ENCODE measurements at places on chromosomes 13 and 19.
A peak's percentile ranks its signal among the peaks of the same experiment; 100 is the strongest.

DNA sequence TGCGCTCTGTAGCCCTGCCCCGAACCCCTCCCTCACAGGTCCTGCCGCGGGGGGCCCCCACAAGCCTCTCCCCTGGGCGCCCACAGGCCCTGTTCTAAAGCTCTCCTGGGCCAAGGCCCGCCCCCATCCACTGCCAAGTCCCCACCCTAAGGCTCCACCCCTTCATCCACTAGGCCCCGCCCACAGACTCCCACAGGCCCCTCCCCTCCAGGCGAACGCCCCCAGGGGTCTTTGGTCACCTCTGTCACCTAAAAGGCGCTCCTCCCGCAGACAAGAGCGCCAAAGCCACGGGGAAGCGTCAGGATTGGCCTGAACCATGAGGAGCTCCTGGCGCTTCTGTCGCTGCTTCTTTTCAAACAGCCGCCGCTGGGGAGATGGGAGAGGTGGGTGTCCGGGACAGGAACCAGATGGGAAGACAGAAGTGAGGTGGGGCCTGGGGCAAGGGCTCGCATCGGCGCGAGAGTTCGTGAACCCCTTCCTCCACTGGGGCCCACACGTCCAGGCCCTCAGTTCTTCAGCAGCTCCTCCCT is 2.3 kb downstream of the TULP2 start:
- DNase-seq = no peak

GRCh38 chr13:57601536-57601935 is 30.0 kb upstream of the PCDH17 start:
- no peak for DNase-seq

GRCh38 chr19:4098493-4098892 is 25.4 kb downstream of the MAP2K2 start:
- DNase-seq = no peak

GRCh38 chr19:16285769-16286498 is 38.7 kb upstream of the KLF2 start:
- DNase-seq = peak; percentile 63

DNA sequence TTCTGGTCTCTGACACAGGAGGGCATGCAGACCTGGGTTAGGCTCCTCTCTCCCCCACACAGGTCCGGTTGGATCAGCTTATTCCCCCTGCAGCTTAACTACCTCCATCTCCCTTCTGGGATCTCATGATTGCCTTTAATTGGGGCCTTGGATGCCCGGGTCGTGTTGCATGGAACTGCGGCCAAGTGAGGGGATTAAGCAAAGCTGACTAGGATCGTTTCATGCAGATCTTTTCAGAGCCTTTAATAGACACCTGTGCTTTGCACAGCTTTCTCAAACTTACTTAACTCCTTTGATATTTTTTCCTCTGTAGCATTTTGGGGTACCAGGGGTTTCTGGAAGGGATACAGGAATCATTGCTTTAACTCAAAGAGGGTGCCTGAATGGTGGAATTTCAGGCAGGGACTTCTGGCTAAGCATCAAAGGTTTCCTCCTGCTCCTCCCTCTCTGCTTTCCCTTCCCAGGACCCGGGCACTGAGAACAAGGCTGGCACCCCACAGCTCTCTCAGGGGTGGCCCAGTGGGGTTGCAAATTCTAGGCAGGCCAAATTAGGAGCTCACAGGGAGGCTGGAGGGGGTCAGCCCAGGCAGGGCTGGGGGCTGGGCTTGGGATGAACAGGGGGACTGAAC is 477 bp downstream of the NFILZ start:
- DNase-seq = no peak

Measured in suppressor macrophage treated with lipopolysaccharide for 4 hours (primary cell).